ENCODE measurements at places on chromosomes 12 and 14.

- peak; percentile 68 for DNase-seq
Observed at GRCh38 chr12:15982471-15982870, 71.3 kb downstream of the DERA start.

- peak; percentile 8 for DNase-seq
Observed at GRCh38 chr14:92093320-92093719, 13.1 kb downstream of the ATXN3 start.

DNA sequence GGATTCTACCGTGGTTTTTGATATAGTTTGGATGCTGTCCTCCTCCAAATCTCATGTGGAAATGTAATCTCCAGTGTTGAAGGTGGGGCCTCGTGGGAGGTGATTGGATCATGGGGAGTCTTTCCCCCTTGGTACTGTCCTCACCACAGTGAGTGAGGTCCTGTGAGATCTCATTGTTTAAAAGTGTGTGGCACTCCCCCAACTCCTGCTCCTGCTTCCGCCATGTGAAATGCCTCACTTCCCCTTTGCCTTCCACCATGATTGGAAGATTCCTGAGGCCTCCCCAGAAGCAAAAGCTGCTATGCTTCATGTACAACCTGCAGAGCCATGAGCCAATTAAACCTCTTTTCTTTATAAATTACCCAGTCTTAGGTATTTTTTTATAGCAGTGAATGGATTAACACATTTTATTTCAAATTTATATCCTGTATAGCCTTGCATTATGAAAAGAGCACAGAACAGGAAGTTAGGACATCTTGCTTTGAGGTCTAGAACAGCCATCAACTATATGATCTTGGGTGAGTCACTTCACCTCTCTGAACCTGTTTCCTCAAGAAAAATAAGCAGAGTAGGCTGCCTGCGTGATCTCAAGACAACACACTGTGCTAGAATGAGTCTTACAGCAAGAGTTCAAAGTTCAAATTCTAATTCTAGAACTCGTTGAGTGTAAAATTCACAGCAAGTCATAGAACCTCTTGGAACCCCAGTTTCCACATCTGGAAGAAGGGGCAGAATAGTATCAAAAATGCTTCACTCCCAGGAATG, 160.9 kb upstream of the EEA1 start:
- DNase-seq = peak; percentile 95

- peak; percentile 43 for DNase-seq
Observed at GRCh38 chr12:28107679-28108078, 82.6 kb upstream of the CCDC91 start.

GRCh38 chr12:60724984-60725383, 1129.2 kb downstream of the SLC16A7 start:
- DNase-seq = no peak

DNA sequence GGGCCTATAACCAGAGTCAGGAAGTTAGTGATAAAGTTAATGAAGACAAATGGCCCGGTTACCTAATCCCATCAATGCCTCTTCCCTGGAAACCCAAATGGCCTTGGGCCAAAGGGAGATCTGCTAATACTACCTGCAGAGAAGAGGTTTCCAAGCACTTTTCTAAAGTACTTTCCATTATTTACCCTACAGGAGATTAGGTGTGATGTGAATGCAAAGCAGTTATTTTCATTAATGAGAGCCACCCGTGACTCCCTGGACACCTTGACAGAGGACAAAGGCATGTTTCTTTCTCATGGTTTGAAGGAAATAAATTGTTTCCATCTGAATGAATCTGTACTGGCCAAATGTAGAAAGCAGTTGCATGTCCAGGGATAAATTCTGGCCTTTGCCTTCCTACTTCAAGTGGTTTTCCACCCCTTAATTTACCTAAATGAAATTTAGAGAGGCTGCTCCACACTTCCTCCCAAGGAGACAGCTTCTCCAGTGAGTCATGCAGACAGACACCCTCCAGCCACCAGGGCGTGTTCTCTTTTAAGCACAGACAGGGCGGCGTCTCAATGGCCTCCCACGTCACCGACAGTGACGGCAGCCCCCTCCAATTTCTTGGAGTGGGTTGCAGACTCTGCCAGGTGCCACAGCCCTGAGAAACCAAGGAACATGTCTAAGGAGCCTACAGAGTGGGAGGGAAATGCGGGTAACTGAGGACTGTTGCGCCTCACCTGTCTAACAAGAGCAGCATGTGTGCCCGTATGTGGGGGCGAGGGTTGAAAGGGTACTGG, 43.9 kb upstream of the GNPNAT1 start:
- peak; percentile 73 for DNase-seq

DNA sequence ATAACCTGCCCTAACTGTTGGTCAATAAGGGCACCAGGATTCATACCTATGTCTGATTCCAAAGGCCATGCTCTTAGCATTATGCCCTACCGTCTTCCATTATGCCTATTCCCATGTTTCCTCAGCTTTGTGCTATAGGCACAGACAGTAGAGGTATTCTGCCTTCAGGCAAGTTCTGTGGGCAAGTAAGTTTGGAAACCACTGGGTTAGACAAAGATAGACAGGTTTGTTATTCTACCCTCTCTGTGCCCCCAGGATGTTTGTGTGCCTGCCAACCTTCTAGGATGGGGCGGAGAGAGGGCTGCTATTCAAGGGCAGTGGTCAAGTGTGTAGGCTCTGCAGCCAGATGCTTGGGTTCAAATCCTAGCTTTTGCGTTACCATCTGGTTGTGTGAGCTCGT, 4.6 kb downstream of the RAPGEF3 start:
- DNase-seq = no peak

DNA sequence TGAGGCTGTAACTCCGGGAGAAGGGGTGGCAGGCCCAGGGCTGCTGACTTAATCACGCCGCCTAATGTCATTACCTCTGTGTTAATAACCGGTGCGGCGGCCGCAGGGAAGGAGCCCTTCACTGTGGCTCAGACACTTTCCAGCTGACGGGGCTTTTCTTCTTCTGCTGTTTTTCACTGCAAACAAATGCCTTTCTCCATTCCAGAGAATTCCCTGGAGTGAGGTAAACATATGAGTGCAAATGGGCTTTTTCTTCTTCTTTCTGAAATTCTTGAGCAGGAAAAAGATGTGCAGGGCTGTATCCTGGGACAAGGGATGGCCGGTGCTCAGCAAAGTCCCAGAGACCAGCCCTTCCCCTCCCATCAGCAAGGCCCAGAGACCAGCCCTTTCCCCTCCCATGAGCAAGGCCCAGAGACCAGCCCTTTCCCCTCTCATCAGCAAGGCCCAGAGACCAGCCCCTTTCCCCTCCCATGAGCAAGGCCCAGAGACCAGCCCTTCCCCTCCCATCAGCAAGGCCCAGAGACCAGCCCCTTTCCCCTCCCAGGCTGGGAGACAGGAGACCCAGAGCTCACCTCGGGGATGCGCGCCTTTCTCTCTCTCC, 33.4 kb upstream of the FAM181A start:
- DNase-seq = no peak

- no peak for DNase-seq
Observed at GRCh38 chr14:101230851-101231550, 327.5 kb upstream of the RTL1 start.

- DNase-seq = no peak
Observed at GRCh38 chr12:83527810-83528209, 841.1 kb downstream of the TMTC2 start.

GRCh38 chr14:95524706-95525512, 8.5 kb upstream of the SYNE3 start:
- DNase-seq = no peak

GRCh38 chr14:57761800-57762199, 104.1 kb downstream of the SLC35F4 start:
- DNase-seq = no peak

DNA sequence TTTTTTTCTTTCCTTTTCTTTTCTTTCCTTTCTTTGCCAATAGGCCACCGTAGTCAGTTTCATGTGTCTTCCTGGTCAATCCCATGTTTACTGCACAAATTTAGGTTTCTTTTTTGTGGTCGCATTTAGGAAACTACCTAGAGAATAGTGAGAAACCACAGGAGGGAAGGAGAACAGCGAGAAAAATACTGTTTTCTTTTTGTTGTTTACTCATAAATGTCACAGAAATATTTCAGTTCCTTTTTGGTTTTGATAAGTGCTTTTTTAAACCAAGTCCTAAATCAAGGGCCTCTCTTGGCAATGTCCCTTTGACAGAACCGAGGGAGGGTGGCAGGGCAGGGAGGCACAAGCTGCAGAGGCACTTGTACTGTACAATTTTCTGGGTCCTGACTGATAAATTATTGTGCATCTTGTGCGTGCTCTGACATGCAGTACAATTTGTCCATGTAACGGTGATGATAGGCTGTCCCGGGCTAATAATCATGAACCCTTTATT, 326.1 kb downstream of the CACNA1C start:
- DNase-seq = no peak

GRCh38 chr14:98913967-98914650, 357.9 kb downstream of the BCL11B start:
- no peak for DNase-seq

DNA sequence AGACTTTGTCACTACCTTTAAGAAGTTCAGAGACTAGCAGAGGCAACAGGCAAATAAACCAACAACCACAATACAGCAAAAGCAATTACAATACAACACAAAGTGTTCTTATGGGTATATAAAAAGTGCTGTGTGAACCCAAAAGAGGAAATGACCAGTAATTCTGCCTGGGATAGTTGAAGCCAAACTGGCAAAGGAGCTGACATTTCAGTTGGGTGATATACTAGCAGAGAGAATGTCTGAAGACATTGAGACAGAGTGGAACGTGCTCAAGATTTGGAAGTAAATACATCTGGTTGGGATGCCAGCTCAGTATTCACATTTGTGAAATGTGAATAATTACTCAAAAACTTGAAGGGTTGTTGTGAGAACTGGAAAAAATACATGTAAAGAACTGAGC, 80.6 kb upstream of the GTF2A1 start:
- DNase-seq = no peak

DNA sequence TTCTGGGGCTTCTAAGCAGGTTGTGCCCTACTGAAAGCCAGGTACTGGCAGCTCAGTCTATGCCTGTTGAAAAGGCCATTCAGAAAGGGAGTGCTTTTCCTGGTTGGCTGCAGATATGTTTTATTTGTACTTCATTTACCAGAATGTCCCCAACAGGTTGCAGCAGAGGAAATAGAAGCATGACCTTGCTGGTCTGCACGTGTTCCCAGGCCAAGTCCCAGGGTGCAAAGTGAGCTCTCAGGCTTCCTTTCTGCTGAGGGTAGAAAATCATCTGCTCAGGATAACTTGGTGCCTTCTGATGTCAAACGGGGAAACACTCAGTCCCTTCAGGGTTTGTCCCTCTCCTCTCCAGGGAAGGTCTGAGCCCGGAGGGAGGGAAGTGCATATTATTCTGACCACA, 356.4 kb downstream of the BCL11B start:
- DNase-seq = no peak

GRCh38 chr12:131116468-131117117, 162.9 kb downstream of the ADGRD1 start:
- DNase-seq = peak; percentile 43

GRCh38 chr14:101195309-101195901, 291.9 kb upstream of the RTL1 start:
- no peak for DNase-seq

DNA sequence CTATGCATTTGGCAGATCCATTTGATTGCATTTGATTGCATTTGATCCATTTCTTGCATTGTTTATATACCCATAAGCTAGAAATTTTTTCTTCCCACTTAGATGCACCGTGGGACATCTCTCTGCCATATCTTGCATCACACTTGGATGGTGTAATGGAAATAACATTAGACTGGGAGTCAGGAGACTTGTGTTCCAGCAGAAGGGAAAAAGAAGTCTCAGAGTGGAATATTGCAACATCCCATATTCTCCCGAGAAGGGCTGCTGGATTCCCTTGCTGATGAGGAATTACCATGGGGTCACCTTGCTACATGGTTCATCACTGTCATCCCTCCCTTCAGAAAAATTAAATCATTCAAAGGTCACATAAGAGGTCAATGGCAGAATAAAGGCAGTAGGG, 78.1 kb downstream of the KSR2 start:
- peak; percentile 70 for DNase-seq

DNA sequence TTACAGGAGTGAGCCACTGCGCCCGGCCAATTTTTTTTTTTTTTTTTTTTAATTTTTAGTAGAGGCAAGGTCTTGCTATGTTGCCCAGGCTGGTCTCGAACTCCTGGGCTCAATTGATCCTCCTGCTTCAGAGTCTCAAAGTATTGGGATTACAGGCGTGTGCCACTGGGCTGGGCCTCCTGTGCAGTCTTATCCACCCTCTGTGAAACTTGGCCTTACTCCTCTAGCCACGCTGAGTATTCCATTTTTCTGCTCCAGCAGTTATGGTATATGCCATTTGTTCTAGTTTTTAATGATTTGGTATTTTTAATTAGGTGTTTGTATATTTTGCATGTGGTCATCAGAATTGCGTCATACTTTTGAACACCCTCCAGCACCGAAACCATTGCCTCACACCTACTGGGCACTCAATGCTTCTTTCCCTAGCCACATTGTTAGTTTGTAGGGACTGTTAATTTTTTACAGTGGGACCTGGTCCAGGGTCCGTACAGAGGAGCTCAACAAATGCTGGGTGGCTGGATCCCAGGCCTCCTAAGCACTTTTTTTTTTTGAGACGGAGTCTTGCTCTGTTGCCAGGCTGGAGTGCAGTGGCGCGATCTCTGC, 11.4 kb downstream of the RIOX1 start:
- DNase-seq = peak; percentile 28

- DNase-seq = no peak
Observed at GRCh38 chr12:44367916-44368315, 508.2 kb downstream of the NELL2 start.

DNA sequence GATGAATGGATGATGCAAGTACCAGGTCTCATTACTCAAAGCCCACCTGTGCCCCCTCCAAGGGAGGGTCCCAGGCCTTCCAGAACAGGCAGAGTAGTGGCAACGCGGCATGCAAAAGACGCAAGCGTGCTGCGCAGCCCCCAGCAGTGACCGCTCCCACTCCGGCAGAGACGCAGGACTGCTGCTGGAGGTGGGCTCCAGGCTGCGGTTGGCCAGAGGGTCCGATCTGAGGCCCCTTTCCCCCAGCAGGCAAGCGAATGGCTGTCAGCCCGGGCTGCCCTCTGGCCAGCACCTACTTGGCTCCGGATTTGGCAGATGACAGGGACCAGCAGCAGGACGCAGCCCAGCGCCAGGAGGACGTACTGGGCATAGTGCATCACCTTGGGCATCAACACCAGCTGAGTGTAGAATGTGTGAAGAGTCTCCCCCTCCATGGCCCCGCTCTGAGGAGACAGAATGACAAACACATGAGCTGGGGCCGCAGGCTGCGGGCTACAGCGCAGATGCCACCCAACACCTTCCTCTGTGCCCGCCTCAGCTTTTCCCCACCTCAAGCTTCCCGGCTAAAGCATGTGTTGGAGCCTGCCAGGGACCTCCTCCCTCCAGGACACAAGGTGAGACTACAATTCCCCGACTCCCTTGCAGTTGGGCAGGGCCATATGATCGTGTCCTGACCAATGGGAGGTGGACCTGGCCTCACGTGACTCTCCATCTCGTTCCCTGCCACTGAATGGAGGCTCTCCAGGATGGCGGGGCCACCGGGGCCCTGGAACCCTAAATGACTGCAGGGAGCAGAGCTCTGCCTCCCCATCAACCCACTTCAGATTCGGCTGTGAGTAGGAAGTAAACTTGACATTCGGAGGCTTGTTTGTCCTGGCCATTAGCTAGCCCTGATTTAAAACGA, 77.4 kb downstream of the SCARB1 start:
- DNase-seq = peak; percentile 89

All from fibroblast of mammary gland (primary cell).